AG09309 (cell line): ENCODE measurements at places on chromosomes 12 and 14.

GRCh38 chr14:105279642-105280361 is 21.0 kb downstream of the BRF1 start:
- DNase-seq, result no peak

DNA sequence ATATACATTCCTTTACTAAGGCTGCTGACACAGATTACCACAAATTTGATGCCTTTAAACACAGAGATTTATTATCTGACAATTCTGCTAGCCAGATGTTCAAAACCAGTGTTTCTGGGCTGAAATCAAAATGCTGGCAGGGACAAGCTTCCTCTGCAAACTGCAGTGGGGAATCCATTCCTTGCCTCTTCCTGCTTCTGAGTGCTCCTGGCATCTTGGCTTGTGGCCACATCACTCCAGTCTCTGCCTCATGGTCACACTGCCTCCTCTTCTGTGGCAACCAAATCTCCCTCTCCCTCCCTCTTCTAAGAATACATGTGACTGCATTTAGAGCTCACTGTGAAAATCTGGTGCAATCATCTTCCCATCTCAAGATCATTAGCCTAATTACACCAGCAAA is 235.7 kb downstream of the TTC8 start:
- no peak for DNase-seq

DNA sequence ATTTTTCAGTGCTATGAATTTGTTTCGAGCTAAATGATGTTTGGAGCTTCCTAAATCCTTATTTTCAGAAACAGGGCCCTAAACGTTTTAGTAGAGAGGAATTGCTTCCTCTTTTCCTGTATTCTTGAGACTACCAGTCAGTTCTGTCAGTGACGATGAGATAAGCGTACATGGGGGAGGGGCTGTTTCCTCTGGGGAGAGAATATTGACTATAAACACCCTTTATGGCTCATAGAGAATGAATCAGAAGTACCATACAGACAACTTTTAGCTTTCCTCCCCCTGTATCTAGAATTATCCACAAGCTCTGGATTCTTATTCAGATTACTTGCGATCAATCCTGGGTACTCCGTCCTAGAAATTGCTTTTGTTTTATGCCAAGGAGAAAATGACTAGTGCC is 5.1 kb downstream of the TBK1 start:
- DNase-seq, result no peak

DNA sequence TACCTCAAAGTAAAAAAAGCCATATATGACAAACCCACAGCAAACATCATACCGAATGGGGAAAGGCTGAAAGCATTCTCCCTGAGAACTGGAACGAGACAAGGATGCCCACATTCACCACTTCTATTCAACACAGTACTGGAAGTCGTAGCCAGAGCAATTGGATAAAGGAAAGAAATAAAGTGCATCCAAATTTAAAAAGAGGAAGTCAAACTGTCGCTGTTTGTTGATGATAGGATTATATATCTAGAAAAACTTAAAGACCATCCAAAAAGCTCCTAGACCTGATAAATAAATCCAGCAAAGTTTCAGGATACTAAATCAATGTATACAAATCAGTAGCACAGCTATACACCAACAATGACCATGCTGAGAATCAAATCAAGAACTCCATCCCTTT is 5.2 kb downstream of the NDUFA12 start:
- DNase-seq, result no peak

GRCh38 chr14:24270537-24271133 is 762 bp downstream of the RABGGTA start:
- no peak for DNase-seq

- DNase-seq, result no peak
Measured at GRCh38 chr12:89779090-89779489, 70.5 kb upstream of the ATP2B1 start.

DNA sequence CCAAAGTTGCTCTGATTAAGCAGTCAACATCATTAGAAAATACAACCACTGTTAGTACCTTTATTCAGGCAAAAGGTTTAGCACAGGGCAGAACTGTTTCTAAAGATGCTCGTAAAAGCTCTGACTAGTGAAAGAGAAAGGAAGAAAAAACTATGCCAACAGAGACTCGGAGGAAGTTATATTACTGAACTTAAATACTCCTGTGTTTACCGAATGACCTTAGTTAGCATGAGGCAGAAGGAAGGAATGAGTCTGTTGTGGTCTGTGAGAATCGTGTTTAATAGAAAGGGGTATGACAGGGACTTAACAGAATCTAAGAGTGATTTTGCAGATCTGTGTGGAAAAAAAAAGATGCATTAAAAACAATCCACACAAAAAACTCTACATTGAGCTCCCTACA is 84.1 kb upstream of the OVCH1 start:
- DNase-seq, result peak; percentile 65

GRCh38 chr14:43155258-43155657 is 1351.8 kb downstream of the FSCB start:
- DNase-seq, result no peak

- no peak for DNase-seq
Measured at GRCh38 chr12:114555451-114555850, 128.5 kb downstream of the TBX3 start.

DNA sequence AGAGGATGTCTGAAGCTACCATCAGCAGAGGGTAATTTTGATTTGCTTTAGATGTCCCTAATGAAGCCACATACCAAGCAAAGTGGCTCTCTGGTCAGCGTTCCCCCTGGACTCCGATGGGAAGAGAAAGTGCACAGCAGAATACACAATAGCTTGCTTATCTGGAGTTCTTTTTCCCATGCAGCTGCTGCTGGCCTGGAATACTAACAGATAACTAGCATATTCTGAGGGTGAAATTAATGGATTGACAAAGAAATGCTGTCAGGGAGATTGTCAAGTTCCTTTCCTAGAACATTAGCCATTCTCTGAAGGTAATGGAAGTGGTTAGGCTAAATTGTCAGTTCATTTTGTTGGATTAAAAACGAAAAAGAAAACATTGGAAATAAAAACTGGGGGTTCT is 391.3 kb downstream of the FLRT2 start:
- DNase-seq, result no peak

GRCh38 chr14:51849097-51849496 is 11.3 kb upstream of the GNG2 start:
- DNase-seq, result no peak

DNA sequence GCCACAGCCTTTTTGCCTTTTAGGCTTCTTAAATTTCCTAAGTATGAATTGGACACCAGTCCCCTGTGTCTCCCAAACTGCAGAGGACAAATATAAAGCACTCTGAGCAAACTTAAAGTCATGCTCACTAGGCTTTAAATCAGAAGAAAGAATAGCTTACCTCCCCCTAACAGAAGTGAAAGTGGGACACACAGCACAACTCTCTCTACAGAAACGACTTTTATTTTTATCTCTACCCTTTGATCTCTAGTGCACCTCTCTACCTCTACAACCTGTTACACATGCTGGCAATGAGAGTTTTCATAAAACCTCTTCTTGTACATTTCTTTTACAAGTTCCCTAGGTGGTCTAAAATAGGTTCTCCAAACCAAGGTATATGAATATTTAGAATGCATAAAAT is 19.7 kb downstream of the IAPP start:
- no peak for DNase-seq

DNA sequence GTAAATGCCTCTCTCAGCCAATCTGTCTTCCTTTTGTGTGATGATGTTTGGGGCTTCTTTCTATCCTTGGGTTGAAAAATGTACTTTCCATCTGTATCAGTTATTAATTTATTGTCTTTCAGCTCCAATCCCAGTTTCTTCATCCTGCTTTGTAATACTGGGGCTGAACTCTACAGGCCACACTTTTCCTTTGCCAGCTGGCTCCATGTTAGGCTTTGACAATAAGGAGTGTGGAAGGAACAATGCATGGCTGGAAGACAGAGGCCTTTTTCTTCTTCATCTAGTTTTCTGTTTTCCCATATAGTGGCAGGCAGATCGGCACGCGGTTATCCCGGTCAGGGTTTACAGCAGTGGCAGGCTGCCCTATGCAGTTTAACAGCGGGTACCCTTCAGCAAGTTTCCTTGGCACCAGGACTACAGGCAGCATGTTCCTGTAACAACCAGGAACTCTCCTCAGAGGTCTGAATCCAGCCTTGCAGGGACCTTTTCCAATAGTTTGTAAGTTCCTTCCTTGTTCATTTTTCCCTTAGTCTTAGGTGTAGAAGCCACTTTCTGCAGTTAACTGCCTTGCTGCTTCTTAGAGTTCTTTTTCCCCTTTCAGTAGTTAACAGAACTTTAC is 38.5 kb upstream of the CRACR2A start:
- no peak for DNase-seq

DNA sequence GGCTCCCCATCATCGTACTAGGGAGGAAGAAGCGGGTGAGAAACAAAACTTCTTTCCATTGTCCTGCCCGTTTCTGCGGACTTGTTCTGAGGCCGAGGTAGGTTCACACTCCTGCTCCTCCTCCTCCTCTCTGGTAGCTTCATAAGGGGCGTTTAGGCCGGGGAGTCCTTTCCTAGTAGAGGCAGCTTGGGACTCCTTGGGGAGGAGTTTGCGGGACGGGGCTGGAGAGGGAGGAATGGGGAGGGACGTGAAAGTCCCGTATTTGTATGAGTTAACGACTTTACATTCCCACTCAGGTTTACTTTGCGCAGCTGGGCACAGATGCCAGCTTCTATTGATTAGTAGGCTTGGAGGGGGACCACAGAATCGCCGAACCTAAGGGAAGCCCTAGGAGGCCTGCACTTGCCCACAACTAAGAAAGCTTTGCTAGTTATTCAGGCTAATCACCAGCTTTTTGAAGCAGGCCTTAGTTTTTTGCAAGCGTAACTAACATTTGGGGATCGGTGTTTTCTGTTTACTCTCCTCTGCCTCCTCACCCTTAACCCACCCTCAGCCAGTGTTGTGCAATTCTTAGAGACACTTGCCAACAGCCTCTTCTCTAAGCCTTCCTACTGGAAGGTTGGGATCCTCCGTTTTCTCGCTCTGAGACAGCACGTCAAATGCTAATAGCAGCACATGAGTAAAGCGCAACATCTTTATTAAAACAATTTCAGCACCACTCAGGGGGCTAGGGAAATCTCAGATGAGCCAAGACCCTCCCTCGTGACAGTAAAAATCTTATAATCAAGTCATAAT is 499 bp downstream of the RNASE4 start:
- DNase-seq, result peak; percentile 8

DNA sequence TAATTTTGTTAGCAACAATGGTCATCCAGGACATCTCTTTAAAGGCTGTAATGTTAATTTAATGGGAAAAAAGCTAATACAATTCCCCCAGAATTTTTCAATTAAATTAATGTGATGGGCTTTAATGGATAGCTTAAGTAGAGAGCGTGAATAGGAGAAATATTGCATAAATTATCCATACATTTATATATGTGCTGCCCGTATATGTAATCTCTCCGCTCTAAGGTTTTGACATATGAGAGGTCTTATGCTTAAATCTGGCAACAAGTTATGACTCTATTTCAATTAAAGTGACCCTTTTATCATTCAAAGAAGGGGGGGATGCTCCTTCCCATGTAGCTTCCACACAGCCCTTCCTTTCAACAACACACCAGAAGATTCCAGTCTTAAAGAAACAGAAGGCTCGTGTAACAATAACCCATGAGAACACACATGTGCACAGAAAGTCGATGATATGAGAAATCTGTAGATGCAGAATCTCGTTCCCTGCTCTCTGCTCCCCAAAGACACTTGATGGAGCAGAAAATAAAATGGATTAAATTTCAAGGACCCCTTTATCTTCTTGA is 24.0 kb downstream of the MAP1LC3B2 start:
- no peak for DNase-seq

GRCh38 chr14:103001651-103002396 is 55.5 kb downstream of the CDC42BPB start:
- no peak for DNase-seq

DNA sequence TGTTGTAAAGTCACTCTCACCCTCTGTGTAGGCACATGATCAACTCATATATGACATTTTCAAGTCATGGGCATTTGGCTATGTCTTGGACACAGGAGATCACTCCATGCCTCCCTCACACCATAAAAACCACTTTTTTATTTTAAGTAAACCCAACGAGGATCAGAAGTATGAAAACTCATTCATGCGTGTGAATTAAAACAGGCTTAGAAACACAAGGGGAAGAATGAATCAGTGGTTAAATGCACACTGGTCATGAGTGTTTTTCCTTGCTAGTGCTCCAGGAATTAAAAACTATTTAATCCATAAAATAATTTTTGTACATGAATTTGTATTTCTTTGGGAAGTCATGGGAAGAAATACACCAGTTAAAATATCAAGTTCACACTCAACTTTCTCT is 198.4 kb downstream of the GALC start:
- DNase-seq, result no peak

DNA sequence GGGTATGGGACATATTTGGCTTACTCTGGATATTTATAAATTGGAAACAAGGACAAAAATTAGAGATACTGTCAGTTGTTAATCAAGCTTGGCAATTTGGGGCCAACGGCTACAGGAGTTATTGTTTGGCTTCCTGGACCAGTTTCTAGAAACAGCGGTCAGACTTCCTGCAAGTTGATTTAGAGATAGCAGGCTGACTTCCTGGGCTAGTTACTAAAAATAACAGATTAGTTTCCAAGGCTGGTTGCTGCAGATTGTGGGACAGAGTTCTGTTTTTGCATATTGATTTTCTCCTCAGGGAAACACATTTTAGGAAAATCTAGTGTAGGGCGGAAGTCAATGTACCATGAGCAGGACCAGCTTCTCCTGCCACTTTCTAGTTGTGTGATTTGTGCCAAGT is 144.0 kb upstream of the TMPO start:
- DNase-seq, result no peak

DNA sequence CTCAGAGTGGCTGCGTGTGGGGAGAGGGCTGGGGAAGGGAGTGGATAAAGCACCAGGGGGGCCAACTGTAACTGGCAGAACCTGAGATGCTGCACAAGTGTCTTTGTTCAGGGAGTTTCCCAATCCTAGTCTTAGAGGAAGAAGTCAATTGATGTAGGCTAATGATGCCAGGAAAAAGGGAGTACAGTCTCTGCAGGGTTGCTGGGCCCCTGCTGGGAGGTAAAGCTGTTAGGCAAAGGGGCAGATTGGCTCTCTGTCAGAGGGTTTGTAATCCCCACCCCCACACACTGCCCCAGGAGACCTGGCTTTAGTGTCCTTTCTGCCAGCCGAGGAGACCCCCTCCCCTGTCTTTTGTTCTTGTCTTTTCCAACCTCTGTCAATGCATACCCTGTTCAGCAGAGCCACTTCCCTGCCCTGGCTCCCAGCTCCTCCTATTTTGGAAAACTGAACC is 178.4 kb downstream of the KCNA5 start:
- no peak for DNase-seq

DNA sequence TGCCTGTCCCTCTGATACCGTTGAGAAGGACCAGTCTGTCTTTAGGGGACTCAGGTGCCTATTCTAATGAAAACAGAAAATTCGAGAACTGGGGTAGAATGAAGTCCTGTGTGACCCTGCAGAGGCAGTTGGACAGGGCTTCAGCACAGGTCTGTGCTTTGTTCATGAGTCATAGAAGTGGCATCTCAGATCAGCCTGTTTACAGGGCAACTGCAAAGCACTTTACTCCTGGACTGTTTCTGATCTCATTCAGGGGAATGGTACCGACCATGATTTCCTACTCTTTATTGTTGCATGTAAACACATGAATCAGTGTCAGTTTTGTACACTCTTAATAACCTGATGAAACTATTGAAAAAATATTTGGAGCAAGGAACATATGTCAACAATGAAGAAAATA is 1517.0 kb downstream of the AACS start:
- no peak for DNase-seq

- no peak for DNase-seq
Measured at GRCh38 chr12:103314786-103315185, 181.0 kb downstream of the C12orf42 start.

GRCh38 chr14:67387195-67387594 is 24.8 kb downstream of the PLEK2 start:
- no peak for DNase-seq
